ENCODE measurements at places on chromosomes 7 and 10. TPM values are rescaled to one million over a fixed set of nuclear protein-coding genes. Genes with fewer than 3 reads are reported as not detected.

GRCh38 chr7:11648101-11648500 lies 183.9 kb downstream of the THSD7A start:
- no peak overlapping the region for H3K4me3 ChIP-seq
- H3K4me1 ChIP-seq: no peaks in the 10 kb centered on the region
- no peaks in the 10 kb centered on the region for H3K36me3 ChIP-seq

- H3K4me3 ChIP-seq: no peak overlapping the region
- H3K27ac ChIP-seq: no peak overlapping the region
- DNase-seq: no peak
- H3K4me1 ChIP-seq: no peaks in the 10 kb centered on the region
- H3K36me3 ChIP-seq: no peaks in the 10 kb centered on the region
Measured at GRCh38 chr10:28095791-28096378, 97.0 kb upstream of the ODAD2 start.

DNA sequence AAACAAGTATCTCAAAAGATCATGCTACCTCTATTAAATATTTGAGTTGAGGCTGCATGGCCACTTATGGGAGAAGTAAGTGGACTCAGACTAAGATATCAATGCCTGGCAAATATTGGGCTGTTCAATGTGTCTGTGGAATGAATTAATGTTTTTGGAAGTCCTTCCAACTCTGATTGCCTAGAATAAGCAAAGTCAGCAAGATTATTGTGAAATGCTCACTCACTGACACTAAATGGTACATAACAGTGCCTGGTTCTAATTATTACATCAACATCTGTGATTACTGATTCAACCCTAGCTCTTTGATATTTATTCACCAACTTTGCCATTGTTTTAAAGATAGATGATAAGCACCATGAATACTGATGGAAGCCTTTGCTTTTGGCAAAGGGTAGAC lies 45.5 kb upstream of the HDAC9 start:
- no peak overlapping the region for H3K27ac ChIP-seq
- H3K27me3 ChIP-seq: no peaks in the 10 kb centered on the region
- DNase-seq: no peak
- H3K4me3 ChIP-seq: no peak overlapping the region
- peaks cover 30% of the 10 kb centered on the region for H3K36me3 ChIP-seq

- H3K27ac ChIP-seq: no peak overlapping the region
- DNase-seq: no peak
- no peaks in the 10 kb centered on the region for H3K36me3 ChIP-seq
Measured at GRCh38 chr7:47866120-47866519, 82.1 kb downstream of the PKD1L1 start.

DNA sequence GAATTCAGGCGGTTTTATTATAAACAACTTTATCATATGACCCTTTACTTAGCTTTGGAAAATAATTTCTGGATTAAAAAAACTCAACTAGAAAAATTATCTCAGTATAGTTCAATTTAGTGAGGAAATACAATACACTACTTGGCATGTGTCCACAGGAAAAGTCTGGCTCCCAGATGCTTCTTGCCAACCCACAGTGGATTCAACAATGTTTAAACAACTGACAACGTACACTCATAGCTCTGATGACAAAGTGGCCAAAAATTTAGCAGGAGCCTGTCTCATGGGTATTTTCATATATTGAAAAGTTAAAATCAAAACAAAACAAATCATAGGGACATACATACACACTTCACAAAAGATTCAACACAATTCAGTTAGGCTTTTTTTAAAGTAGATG lies 158.8 kb downstream of the SKAP2 start:
- no peak overlapping the region for H3K27ac ChIP-seq
- DNase-seq: no peak
- H3K4me3 ChIP-seq: no peak overlapping the region
- no peaks in the 10 kb centered on the region for H3K27me3 ChIP-seq
- H3K4me1 ChIP-seq: no peaks in the 10 kb centered on the region
- H3K36me3 ChIP-seq: no peaks in the 10 kb centered on the region

- H3K4me3 ChIP-seq: no peak overlapping the region
- peaks cover 9% of the 10 kb centered on the region for H3K36me3 ChIP-seq
- H3K27me3 ChIP-seq: no peaks in the 10 kb centered on the region
- DNase-seq: no peak
- H3K4me1 ChIP-seq: no peaks in the 10 kb centered on the region
- no peak overlapping the region for H3K27ac ChIP-seq
Measured at GRCh38 chr10:58666024-58666423, 153.4 kb downstream of the BICC1 start.

Gene FAM25G
- not detected for polyA plus RNA-seq

Gene HHEX
- polyA plus RNA-seq: 161 TPM

Gene AUTS2
- polyA plus RNA-seq: 28.0 TPM

Measured in naive B cell (primary cell).